AG04449 (cell line): ENCODE measurements at places on chromosomes 3 and 15.

GRCh38 chr15:85414495-85414894, 34.1 kb downstream of the AKAP13 start:
- no peak for DNase-seq

DNA sequence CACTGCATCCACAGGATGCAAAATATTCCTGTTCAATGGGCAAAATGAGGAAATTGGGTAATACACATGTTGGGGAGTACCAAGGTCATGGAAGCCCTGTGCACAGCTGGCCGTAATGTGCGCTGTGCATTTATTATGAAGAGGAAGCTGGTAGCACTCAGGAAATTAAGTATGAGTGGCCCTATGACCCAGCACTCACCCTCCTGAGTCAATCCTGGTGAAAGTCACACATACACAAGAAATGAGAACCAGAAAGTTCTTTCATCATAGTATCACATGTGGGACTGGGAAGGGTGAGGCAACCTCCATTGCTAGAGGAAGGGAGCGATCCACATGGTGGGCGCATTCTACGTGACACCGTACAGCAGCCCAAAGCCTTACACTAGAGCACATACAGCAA, 11.4 kb upstream of the PRR20G start:
- no peak for DNase-seq

- DNase-seq: no peak
Measured at GRCh38 chr3:112847692-112848091, 1.0 kb upstream of the CD200R1L start.

- DNase-seq: no peak
Measured at GRCh38 chr3:146650691-146651442, 45.7 kb upstream of the PLSCR5 start.

DNA sequence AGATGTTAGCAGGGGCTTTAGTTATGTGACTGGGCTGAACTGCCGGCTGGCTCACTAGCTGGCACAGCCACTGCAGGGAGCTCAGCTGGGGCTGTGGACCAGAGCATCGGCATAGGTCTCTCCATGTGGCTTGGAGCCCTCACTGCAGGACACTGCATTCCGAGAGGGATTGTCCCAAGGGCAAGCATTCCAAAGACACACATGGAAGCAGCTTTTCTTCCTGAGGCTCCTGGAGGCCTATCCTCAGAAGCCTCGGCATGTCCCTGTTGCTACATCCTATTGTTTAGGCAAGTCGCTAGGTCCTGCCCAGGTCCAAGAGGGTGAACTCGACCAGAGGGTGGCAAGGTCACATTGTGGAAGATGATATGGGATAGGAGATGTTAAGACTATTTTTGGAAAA, 209.8 kb downstream of the PLCL2 start:
- DNase-seq: no peak

DNA sequence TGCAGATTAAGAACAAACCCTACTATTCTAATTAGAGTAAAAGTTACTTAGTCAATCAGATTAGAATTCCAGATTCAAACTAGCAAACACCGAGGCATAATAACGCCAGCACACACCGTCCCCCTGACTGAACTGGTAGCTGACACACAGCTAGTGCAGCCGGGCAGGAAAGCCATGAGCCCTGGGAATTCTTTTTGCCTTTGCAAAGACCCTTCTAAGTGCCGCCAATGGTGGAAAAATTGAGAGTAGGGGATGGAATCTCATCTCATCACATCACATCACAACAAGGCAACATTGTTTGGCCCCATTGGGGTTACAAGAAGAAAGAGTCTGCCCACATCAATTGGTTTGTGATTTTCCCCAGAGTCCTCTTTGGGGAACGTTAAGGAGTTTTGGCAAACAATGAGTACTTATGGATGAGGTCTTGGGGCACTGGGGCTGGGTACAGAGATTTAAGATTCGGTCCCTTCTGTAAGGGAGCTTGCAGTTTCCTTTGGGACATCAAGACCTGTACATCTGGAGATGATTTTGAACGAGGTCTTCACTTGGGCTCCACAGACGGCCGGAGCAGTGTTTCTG, 120.4 kb upstream of the MEF2A start:
- no peak for DNase-seq

- no peak for DNase-seq
Measured at GRCh38 chr3:104080088-104080626, 1286.6 kb upstream of the ALCAM start.

GRCh38 chr3:117745516-117745915, 1035.9 kb downstream of the TUSC7 start:
- no peak for DNase-seq

GRCh38 chr3:113614402-113614801, 82.0 kb downstream of the USF3 start:
- no peak for DNase-seq

DNA sequence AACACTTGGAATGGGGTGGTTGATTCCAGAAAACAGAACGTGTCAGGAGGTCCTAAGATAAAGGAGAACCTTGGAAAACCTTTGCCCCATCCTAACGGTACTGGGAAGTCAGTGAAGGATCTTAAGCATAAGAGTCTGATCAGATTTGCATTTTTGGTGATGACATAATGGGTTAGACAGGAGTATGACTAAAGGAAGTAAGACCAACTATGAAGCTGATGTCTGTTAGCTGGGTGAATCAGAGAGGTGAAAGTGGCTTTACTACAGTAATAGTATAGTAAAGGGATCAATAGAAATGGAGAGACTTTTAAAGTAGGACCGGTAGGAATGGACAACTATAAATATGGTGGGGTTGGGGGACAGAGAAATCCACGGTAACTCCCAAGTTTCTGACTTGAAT, 12.6 kb downstream of the GTF2A2 start:
- DNase-seq: no peak

DNA sequence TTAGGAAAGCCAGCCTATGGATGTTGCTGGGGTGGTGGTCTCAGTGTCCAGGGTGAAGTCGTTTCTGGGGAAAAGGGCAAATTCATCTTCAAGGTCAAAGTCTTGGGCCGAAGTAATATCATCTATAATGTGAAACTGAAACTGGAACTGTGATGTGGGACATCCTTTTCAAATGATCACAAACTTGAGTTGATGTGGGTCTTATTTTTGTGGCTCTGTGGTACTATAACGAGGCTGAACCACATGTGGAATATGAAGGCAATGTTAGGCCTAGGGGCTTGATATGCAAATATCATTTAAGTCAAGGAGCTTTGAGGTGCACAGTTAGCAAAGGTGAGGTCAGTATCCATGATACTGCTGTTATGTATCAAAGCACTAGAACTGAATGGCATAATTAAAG, 1.5 kb upstream of the CD200R1L start:
- no peak for DNase-seq

- DNase-seq: no peak
Measured at GRCh38 chr15:77393471-77393840, 26.4 kb downstream of the PEAK1 start.

DNA sequence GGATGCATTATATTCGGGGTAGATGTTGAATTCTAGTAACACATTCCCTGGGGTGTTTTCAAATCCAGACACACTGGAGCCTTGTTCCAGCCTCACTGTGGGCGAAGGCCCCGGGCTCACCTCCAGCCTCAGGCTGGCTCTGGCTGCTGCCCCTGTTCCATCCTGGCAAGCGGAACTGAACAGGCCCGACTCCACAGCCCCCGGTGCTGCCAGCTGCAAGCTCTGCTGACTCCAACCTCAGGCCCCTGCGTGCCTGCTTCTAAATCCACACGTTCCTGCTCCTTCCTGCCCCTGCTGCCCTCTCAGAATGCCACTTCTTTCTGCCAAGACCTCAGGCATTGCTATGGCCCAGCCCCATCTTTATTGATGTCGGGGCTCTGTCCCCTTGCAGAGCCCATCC, 90.6 kb downstream of the LIPC start:
- no peak for DNase-seq

- DNase-seq: no peak
Measured at GRCh38 chr3:123623346-123623880, 38.6 kb upstream of the HACD2 start.
